ENCODE measurements at places on chromosomes 2 and 18.

DNA sequence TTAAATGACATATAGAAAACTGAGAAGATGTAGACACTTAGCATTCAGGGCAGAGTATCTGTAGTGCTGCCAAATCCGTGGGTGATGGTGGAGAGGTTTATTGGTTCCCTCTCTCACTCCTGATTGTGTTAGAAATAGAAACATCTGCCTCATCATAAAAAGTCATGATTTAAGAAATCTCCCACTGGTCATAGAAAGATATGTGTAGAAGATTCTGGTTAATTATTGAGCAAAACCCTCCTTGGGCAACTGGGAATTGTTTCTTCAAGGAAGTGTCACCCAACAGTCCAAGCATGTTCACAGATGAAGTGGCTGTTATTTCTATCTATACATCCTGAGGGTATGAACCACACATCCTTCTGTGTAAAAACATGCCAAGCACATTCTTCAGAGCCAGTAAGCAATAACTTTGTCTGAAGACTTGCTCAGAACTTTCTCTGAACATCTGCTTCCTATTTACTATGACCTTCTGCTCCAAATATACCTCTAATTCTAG, 33.6 kb upstream of the CHRNA1 start:
- DNase-seq: peak; percentile 71

GRCh38 chr18:44579028-44579702, 101.5 kb upstream of the SETBP1 start:
- peak; percentile 48 for DNase-seq

- DNase-seq: peak; percentile 38
Measured at GRCh38 chr2:74525717-74526648, at the start of gene DQX1. TSS of gene DQX1 (minus strand) at chr2:74526231. CDS start at chr2:74525729, 502 bp downstream.

GRCh38 chr18:76619621-76620315, 124.7 kb upstream of the ZNF516 start:
- peak; percentile 78 for DNase-seq

- peak; percentile 36 for DNase-seq
Measured at GRCh38 chr18:43587538-43588153, 310.4 kb upstream of the SYT4 start.

DNA sequence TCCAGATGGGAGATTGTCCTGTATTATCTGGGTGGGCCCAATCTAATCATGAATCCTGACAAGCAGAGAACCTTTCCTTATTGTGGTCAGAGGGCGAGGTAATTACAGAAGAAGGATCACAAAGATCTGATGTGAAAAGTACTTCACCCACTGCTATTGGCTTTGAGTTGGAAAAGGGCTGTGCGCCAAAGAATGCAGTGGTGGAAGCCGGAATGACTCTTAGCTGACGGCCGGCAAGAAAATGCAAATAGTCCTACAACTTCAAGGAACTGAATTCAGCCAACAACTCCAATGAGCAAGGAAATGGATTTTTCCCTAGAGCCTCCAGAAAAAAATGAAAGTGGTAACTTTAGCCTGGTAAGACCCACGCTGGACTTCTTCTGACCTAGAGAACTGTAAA, 67.3 kb downstream of the CTNNA2 start:
- DNase-seq: no peak

DNA sequence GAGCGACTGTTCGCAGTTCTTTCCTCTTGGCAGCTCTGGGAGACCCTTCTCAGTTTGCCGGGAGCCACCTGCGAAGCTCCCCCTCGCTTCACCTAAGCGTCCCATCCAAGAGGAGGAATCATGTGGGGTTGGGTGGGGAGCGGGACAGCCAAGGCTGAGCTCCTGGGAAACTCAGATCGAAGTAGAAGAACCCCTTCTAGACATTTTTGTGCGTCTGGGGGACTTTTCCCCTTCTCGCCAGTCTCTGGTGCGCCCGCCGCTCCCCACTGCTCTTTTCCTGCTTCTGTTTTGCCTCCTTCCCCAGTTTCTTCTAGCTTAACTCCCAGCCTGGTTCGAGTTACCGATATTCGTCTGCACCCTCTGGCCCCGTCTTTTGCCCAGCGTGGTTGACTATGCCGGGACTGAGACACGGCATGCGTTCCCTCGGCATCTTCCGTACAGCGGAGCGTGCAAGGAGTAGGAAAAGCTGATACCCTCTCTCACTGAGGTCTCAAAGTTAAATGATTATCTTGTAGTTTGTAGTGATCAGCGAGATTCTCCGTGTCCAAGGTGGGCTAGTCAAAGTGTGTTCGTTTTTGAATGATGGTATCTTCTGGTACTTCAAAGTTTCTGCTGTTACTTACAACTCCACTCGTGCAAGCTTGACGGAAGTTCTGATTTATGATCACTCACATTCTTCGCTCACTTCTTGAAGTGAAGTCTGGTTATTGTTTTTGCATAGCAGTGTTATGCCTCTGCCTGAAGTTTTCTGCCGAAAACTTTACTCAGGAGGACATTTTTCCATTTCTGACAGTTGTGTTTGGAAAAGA, 664 bp downstream of the CAMKMT start:
- DNase-seq: peak; percentile 57

GRCh38 chr2:168645696-168646338, 156.6 kb upstream of the NOSTRIN start:
- DNase-seq: peak; percentile 14

- peak; percentile 26 for DNase-seq
Measured at GRCh38 chr2:234705108-234705507, 208.2 kb upstream of the ARL4C start.

DNA sequence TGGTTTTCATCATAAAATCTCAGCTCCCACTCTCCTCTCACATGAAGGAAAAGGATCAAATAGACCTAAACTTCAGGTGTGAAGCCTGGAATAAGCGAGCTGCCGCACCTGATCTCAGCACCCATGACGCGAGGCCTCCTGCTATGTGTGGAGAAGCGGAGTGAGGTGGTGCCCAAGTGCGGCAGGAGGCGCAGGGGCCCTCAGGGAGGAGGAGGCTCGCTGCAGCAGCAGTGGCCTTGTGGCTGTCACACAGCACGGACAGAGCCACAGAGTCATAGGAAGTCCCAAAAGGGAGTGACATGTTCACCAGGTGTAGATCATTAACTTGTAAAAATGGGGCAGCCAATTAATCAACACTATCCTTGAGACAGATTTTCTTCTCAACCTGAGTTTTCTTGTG, 9.1 kb downstream of the SCLY start:
- no peak for DNase-seq

DNA sequence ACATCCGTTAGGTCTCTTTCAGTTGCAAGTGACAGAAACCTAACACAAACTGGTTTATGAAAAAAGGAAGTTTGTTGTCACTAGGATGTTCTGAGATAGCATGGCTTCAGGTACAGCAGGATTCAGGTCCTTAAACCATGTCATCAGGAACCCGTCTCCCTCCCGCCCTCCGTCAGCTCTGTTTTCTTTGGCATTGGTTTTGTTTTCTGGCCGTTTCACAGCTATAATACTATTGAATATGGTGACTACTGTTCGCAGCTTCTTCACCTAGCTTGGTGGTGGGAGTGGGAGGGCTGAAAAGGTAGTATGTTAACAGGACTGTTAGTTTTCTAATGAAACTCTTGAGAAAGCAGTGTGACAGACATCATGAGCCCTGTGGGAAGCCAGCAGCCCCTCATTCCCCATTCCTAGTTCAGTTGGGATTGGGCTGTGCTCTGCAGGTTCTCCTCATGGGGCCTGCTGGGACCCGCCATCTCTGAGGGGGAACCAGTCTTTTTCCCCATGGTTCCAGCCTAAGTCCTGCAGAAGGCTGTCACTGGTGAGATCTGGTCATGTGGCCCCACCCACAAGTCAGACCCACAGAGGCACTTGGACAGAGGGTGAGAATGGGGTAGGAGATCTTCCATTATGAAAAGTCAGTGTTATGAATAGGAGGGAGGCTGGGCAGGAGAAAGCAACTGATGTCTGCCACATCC, 12.1 kb downstream of the PTMA start:
- DNase-seq: no peak

- DNase-seq: no peak
Measured at GRCh38 chr18:75168619-75169018, 40.3 kb downstream of the PTGR3 start.

DNA sequence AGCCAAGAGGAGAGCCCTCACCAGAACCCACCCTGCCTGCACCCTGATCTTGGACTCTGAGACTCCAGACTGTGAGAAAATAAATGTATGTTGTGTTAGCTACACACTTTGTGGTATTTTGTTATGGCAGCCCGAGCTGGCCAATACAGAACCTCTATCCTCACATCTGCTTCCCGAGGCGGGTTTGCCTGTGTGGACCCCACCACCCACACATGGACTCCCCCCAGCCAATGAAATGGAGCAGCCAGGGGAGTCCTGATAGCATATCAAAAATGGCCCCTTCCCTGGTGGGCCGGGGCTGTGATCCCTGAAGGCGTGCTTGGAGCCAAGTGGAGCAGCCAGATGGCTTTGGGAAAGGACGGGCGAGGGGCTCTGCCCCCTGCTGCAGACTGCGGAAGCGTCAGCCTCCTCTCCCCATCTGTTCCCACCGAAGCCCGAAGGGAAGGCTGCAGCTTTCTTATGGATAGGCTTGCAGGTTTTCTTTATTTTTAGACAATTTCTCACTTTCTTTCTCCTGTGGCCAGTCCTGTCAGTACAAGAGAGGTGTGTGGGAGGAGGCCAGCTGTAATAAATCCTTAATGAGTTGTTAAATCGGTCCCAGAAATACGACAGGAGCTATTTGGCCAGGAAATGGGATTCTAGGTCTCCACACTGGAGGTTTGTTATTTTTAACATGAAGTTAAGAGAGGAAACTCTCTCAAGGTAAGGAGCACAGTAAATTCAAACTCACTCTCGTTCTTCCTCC, 34.4 kb downstream of the TEX51 start:
- no peak for DNase-seq

DNA sequence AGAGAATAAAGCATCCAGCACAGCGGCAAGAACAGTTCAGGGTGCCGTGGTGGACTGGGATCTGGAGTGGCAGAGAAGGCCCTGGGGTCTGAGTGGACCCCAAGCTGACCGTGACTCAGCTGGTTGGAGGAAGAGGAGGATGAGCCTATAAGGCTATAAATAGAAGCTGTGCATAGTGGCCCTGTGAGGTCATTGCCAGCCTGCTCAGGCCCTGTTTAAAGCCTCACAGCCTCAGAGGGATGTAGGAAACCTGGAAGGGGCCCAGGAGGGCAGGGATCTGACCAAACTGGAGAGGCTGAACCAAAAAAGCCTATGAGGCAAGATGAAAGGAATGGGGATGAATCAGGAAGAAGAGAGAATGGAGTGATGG, 11.3 kb upstream of the DES start:
- DNase-seq: peak; percentile 71

DNA sequence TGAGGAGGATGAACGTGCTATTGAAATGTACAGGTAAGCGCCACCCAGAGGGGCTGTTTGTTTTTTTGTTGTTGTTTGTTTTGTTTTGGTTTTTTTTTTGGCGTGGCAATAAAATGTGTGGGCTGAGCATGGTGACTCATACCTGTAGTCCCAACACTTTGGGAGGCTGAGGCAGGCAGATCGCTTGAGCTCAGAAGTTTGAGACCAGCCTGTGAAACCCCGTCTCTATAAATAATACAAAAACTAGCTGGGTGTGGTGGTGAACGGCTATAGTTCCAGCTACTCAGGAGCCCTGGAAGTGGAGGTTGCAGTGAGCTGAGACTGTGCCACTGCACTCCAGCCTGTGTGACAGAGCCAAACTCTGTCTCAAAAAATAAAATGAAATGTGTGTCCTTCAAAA, 6.2 kb downstream of the PDCL3 start:
- no peak for DNase-seq

DNA sequence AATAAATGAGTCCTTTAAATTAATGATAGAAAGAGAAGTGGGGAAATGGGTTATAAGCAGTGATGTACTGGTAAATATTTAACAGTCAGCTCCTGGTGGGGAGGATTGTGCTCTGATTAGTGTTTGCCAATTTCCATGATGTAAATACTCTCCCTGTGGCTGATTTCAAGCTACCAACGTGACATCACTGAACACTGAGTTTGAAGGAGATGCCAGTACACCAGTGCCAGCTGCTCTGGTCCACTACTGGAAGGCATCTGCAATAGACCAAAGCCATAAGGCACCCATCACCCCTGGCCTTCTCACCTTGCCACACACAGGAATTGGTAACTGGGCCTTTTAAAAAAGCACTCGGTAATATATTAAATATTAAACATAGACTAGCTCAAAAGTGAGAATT, 77.7 kb downstream of the TGOLN2 start:
- no peak for DNase-seq

- DNase-seq: no peak
Measured at GRCh38 chr2:205017381-205017780, 472.1 kb downstream of the PARD3B start.

GRCh38 chr2:208929139-208929864, 494.5 kb upstream of the MAP2 start:
- peak; percentile 22 for DNase-seq

- DNase-seq: peak; percentile 11
Measured at GRCh38 chr2:71071681-71072398, 3.4 kb downstream of the NAGK start.

GRCh38 chr2:85725451-85725850, 28.3 kb upstream of the ATOH8 start:
- DNase-seq: no peak

DNA sequence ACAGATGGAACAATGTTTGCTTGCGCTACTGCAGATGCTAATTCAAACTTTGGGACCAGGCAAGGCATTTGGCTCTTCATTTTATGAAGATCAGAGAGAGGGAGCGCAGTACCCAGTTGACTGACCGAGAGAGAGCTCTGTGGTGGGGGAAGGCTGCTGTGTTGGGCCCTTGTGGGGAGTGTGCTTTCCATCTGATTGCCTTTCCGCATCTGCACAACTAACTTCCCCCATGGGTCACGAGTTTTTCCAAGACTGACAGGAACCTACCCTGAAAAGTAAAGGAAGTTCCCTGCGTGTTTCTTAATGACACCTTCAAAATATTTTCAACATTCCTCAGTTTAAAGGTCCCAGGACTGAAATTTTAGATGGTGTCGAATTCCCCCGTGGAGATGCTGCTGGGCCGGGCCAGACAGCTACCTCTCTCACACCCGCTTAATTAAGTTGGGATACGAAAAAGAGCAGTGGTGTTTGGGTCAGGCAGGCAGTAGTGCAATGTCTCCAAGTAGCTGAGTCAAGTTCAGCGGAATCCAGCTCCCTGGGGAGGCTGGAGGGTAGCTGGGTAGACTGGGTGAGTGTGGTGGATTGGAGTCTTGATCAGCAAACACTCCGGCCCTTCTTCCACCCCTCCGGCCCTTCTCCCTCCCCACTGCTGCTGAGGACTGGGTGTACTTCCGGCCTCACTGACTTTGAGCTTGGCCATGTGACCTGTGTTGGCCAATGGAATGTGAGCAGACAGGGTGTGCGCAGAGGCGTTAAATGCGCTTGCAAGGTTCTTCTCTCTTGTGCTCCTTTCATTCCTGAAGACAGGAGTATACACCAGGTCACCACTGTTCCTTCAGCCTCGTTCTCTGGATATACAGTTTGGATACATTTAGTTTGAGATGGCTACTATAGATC, 2.3 kb upstream of the ARHGAP25 start:
- DNase-seq: no peak
